ENCODE measurements at places on chromosomes 2 and 18. TPM values are rescaled to one million over a fixed set of nuclear protein-coding genes. Genes with fewer than 3 reads are reported as not detected.

GRCh38 chr2:237190966-237191713, 105.5 kb downstream of the COPS8 start:
- DNase-seq, result no peak

DNA sequence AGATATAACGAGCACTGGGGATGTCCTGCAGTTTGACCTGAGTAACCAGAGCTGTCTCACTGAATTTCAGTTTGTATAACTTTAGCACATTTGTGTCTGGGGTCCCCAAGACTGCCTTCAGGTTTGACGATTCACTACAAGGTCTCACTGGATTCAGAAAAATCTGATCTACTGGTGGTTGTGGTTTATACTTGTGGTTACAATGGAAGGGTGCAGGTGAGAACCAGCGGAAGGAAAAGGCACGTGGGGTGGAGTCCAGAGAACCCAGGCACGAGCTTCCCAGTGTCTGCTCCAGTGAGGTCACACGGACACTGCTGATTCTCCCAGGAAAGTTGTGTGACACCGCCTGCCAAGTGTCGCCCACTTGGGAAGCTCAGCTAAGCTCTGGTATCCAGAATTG, 126.0 kb downstream of the ZNF236 start:
- DNase-seq, result no peak

DNA sequence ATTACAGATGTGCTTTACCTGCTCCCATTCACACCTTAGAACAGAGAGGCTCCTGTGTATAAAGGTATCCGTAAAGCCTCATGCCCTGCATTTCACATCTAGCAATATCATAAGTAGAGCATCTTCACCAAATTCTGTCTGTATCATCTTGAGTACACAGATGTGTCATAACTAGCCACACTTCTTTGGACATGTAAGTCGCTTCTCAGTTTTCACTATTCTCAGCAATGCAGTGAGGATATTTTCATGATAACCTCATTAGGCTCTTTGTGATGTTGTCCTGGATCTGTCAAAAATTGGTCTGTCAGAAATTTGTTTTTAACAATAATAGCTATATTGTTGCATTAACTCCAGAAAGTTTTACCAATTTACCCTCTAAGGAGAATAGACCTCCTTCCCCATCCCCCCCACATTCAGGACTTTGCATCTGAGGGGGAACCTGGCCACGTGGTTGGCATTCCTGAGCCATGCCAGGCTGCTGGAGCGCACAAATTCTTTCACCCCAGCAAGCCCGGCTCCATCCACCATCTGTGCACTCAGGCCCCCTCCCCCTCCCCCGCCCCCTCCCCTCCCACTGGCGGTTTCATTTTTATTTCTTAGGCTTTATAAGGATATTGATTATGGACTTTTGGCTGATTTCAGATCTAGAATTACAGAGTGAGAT, 34.1 kb downstream of the AGAP1 start:
- DNase-seq, result no peak

GRCh38 chr2:178476477-178476876, 1.9 kb downstream of the FKBP7 start:
- DNase-seq, result no peak

- peak; percentile 98 for DNase-seq
Measured at GRCh38 chr18:23231340-23232021, 96.2 kb downstream of the CABLES1 start.

- DNase-seq, result no peak
Measured at GRCh38 chr2:237819231-237819630, 20.7 kb downstream of the RBM44 start.

SRD5A2 gene
- total RNA-seq, result not detected

DNA sequence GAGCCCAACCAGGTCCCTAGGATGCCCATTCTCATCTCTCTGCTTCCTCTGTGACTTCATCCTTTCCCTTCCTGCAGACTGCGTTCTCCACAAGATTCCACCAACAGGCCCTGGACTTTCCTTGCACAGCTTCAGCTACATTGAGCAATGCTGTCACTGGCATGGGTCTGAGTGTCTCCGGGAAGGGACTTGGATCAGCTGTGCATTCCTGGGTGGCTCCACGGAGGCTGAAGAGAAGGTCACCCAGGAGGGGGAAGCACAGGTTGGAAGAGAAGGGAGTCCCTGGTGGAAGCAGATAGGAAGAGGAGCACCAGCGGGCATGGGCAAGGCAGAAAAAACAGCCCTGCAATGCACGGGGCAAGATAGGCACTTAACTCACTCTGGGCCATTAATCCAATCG, 140.5 kb downstream of the UXS1 start:
- no peak for DNase-seq

DNA sequence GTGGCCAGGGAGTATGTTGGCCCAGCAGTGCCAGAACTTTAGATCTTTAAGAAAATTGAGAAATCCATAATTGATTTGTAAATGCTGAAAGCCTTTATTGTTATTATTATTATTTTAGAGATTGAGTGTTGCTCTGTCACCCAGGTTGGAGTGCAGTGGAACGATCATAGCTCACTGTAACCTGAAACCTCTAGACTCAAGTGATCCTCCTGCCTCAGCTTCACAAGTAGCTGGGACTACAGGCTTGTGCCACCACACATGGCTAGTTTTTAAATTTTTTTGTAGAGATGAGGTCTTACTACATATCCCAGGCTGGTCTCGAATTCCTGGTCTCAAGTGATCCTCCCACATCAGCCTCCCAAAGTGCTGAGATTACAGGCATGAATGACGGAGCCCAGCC, 143.2 kb upstream of the CCDC68 start:
- DNase-seq, result no peak
